Endothelial cell (in vitro differentiated cells): ENCODE measurements at places on chromosomes 3 and 15.
A peak's percentile ranks its signal among the peaks of the same experiment; 100 is the strongest.

- H3K27ac ChIP-seq: no peak overlapping the region
- H3K27me3 ChIP-seq: no peaks in the 10 kb centered on the region
- H3K36me3 ChIP-seq: no peaks in the 10 kb centered on the region
- H3K4me3 ChIP-seq: no peak overlapping the region
- no peaks in the 10 kb centered on the region for H3K4me1 ChIP-seq
- DNase-seq: no peak
These were observed 228.5 kb downstream of the UNC13C start for GRCh38 chr15:54206586-54207321.

DNA sequence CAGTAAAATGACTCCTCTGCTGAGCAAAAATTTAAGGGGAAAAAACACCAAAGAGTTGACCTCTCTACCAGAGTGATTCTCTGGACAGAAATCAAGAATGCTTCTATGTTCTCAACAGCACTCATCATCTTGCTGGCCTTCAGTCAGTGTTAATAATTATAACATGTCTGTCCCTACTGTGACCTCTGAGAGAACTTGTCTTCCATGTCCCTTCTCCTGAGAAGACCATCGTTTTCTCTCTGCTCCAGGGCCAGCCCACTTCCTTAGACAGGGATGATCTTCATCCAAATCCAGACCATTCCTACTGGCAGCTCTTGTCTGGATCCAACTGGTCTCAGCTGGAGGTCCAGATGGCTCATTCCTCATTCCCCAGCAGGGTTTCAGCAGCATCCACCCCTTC, 139.0 kb upstream of the NECTIN3 start:
- no peak overlapping the region for H3K27ac ChIP-seq
- H3K27me3 ChIP-seq: no peaks in the 10 kb centered on the region
- H3K4me3 ChIP-seq: no peak overlapping the region
- peaks cover 3% of the 10 kb centered on the region for H3K4me1 ChIP-seq
- H3K36me3 ChIP-seq: no peaks in the 10 kb centered on the region
- no peak for DNase-seq

DNA sequence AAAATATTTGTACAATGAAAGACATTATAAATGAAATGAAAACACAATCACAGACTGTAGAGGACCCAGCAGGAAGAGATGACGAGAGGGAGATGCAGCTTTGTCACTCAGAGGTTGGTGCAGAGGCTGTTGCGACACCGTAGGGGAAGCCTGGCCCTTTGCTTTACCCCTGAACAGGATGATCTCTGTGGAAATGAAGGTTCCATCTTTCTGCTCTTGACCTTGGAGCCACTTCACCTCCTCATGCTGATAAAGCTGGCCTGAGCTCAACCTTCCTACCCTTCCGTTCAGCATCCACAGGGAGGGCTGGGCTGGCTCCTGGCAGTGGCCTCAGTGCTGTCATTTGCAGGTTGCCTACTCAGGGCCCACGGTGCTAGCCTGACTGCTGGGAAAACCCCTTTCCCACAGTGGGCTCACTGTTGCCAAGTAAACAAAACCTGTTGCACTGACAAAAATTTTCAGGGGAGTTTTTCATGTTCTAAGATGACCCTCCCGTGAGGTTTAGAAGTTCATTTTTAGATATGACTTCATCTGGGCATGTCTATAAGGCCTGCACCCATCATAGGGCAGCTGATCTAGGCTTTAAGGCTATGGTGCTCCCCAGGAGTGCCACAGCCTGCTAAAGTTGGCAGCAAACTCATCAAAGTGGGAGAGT, 3.0 kb upstream of the CD80 start:
- H3K27me3 ChIP-seq: peaks cover 4% of the 10 kb centered on the region
- DNase-seq: no peak
- H3K36me3 ChIP-seq: no peaks in the 10 kb centered on the region
- no peak overlapping the region for H3K27ac ChIP-seq
- no peak overlapping the region for H3K4me3 ChIP-seq

- no peak overlapping the region for H3K4me3 ChIP-seq
- H3K36me3 ChIP-seq: no peaks in the 10 kb centered on the region
- no peak overlapping the region for H3K27ac ChIP-seq
- H3K4me1 ChIP-seq: no peaks in the 10 kb centered on the region
- DNase-seq: peak; percentile 28
- H3K27me3 ChIP-seq: no peaks in the 10 kb centered on the region
These were observed 36.2 kb upstream of the COL6A6 start for GRCh38 chr3:130480736-130481135.

DNA sequence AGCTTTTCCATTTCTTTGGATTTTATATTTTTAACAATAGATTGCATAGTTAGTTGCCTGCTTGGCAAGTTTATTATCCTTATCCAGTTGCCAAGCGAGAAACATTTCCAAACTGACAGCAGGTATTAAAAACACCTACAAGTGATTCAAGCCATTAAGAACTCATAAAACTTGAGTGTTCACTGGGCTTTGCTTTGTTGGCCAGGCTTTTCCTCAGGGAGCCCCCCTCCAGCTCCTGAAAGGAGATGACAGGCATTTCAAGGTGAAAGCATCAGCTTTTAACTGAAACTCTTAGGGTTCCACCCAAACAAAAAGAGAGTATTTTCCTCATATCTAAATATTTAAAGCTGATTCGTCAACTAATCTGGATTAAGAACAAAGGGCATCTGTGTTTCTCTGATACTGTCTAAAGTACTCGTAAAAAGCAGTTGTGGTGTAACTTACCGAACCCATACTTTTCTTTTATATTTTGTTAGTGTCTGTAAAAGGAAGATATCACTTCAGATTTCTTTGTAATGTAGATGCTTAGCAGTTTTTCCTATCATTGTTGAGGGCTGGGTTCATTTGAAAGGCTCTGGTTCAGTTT, 363.4 kb downstream of the OTOL1 start:
- H3K36me3 ChIP-seq: no peaks in the 10 kb centered on the region
- no peak overlapping the region for H3K4me3 ChIP-seq
- no peaks in the 10 kb centered on the region for H3K4me1 ChIP-seq
- DNase-seq: no peak
